Stimulated activated CD4-positive, alpha-beta T cell treated with anti-CD3 and anti-CD28 coated beads, Interleukin-2, amount 100 ng/mL, for 4 hours (primary cell): ENCODE measurements at places on chromosomes 13 and 19.

DNA sequence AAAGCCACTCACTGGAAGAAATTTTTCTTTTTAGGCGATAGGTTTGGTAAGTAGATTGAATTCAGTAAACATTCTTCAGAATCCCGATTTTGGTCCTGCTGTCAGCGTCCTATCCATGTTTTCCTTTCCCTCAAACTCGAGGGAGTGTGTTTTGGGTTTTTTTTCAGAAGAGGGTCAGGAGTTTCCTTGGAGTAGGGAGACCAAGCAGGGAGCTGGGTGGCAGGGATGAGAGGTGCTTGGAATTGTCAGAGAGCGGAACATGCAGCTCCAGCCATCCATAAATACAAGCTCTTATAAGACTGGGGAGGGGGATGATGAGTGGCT is 1.6 kb upstream of the PCDH8 start:
- DNase-seq, result no peak

- DNase-seq, result no peak
Observed at GRCh38 chr19:47485210-47485609, 1.2 kb upstream of the KPTN start.

DNA sequence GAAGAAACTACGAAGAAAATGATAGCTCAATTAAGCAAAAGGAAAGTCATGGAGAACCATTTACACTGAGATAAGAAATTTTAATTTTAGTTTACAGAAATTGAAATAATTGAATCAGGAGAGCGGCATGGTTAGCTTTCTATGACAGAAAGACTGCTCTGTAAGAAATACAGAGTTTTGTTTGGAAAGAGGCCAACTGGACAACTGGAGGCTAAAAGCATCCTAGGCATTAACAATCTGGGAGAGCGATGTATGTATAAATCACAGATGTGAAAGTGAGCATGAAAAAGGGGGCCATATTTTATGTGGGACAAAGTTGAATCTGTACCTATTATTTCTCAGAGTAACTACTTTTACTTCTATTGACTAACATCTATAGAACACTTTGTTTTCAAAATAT is 1608.8 kb upstream of the PCDH20 start:
- no peak for DNase-seq

DNA sequence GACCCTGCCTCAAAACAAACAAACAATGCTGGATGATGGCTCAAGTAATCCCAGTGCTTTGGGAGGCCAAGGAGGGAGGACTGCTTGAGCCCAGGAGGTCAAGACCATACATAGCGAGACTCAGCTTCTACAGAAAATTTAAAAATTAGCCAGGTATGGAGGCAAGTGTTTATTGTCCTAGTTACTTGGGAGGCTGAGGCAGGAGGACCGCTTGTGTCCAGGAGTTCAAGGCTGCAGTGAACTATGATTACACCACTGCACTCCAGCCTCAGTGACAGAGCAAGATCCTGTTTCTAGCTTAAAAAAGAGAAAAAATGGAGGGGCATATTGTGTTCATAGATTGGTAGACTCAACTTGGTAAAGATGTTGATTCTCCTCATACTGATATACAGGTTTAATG is 36.2 kb downstream of the KPNA3 start:
- DNase-seq, result no peak
